ENCODE measurements at places on chromosomes 3 and 15.

GRCh38 chr3:111582120-111582474 lies 13.0 kb downstream of the ZBED2 start:
- peak; percentile 52 for DNase-seq

DNA sequence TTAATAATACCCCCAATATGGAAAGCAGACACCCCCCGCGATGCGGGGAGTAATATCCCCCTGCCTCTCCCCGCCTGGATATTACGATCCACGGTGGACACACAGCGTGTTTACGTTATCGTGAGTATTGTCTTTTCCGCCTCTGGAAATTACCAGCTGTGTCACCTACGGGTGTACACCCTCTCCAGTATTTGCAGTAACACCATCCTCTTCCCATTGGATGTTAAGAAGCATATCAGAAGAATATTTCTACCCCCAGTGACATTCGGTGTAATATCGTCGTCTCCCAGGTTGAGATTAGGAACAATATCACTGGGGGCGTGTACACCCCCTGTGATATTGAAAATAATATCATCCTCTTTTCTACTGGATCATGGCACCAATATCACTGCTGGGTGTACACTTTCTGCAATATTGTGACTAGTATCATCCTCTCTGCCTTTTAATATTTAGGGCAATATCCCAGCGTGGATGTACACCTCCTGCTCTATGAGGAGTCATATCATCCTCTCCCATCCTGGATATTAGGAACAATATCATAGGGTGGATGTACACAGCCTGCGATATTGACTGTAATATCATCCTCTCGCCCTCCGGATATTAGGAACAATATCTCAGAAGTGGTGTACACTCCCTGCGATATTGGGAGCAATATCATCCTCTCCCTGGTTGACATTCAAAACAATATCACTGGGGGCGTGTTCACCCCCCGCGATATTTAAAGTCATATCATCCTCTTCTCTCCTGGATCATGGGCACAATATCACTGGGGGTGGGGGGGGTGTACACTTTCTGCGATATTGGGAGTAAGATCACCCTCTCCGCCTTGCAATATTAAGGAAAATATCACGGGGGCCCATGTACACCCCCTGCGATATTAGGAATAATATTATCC lies 20.3 kb upstream of the BMF start:
- DNase-seq: no peak

DNA sequence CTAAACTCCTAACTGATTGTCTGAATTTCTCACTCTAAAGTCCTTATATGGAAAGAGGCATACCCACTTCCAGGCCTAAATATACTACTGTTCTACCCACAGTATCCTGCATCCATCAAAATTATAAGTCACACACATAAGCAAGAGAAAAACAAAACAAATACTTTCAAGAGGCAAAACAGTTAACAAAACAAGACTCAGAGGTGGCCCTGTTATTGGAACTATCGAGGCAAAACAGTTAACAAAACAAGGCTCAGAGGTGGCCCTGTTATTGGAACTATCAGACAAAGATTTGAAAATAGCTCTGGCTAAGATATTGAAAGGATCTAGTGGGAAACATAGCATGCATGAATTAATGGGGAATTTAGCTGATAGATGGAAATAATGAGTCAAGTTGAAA lies 224.2 kb upstream of the CGNL1 start:
- no peak for DNase-seq

DNA sequence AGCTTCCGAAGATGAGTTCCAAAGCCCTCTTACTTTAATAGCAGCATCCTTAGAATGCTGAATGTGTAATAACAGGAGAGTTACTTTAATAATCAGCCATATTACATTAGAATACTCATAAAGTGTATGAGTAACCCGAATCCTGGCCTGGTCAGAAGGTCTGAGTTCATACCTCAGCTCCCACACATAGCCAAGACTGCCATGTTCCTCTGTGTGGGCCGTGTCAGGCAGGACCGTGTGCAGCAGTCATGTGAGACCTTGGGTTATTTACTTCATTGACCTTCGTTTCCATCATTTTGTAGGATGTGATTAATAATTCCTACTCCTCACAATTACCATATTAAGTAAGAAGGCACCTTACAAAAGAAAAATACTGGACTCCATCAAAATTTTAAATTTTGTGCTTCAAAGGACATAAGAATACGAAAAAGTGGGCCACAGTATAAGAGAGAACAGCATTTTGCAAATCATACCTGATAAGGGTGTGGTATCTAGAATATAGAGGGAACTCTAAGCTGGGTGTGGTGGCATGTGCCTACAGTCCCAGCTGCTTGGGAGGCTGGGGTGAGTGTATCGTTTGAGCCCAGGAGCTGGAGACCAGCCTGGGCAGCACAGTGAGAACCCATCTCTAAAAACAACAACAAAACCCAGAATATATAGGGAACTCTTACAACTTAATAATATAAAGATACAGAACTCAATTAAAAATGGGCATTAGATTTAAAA lies 163.4 kb downstream of the ATG7 start:
- DNase-seq: no peak

DNA sequence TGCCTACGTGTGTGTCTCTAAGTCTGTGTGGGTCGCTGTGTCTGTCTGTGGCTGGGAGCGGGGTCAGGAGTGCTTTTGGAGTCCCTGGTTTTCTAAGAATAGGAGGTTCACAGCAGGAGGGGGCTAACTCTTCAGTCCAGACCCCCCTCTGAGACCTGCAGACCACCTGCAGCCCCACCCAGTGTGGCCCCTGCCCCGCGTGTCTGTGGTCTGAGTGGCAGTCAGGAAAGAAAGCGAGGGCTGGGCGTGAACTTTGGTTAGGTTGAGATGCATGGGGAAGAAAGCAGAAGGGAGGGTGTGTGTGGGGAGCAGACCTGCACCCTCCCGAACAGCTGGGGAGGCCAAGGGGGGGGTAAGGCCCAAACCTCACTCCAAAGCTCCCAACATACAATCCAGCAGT lies 144.9 kb upstream of the TPM1 start:
- DNase-seq: no peak

DNA sequence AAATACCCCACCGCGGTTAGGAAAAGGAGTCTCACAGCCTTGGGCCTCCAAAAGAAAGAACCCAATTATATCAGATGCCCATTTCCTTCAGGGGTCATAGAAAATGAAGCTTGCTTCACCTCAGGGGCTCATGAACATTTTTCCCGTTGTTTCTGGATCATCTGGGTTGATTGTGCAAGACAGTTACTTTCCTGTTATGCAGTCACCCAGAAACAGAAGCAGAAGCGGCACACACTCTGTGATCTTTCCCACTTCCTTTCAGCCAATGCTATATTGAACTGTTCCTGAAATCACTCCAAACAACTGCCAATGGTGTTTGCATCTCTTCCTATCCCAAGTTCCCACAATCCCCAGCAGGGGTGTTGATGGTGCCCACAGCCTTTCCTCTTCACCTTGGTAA lies 295.6 kb upstream of the RASGRP1 start:
- no peak for DNase-seq

- no peak for DNase-seq
Observed at GRCh38 chr3:72137865-72138861, 353.2 kb upstream of the PROK2 start.

All from stromal cell of bone marrow (primary cell).